ENCODE measurements at places on chromosomes 1 and 21.

DNA sequence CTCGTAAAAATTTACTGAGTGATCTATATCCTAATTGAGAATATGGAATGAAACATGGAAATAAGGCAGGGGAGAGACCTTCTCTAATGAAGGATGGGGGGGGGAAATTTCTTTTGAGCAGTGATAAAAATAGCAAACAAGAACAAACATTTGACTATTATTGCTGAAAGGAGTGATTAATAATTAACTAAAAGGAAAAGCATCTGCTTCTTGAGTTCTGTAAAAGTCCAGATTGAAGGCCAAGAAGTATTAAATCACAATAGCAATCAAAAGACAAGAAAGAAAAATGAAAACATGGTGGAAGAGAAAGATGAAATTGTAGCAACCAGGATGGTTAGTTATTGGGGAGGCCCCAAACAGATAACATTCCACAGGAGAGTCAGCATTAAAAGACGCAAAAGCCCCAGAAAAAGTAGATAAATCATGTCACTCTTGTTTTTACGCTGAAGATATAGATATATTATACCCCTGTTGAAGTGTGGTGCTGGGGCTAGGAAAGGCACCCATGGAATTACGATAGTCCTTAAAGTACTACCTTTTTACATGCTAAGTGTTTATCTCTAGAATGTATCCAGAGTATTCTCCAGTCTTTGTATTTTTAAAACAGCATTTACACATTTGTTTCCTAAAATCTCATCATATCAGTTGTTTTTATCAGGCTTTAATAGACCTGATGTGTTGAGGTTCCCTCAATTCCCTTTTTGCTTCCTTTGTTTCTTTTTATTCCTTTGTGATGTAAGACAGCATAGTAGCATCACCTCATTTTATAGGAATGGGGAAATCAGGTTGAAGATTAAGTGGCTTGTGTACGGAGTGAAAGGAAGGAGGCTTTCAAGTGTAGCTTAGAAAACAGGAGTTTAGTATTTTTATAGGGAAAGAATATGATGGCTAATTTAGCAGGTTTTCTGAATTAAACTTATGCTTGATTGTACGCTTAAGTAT is 28.9 kb downstream of the DISP1 start:
- no peak for DNase-seq

DNA sequence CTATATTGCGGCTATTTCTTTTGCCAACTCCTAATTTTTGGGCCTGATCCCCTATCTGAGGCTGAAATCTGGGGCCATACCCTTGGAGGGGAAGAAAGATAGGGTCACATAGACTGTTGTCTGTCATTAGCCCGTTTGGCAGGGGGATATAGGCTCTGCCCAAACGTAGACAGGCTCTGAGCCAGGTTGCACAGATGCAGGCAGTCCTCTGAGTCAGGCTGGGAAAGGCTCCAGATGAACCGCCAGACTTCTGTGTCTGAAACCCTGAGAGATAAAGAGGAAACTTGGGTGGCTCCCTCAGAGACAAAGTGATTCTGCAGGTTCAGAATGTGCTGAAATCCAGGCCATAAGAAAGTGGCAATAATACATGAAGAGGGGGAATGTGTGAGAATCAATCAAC is 4.0 kb upstream of the CAP1 start:
- DNase-seq: no peak

GRCh38 chr1:170296642-170297041 is 150.9 kb downstream of the NTMT2 start:
- no peak for DNase-seq

DNA sequence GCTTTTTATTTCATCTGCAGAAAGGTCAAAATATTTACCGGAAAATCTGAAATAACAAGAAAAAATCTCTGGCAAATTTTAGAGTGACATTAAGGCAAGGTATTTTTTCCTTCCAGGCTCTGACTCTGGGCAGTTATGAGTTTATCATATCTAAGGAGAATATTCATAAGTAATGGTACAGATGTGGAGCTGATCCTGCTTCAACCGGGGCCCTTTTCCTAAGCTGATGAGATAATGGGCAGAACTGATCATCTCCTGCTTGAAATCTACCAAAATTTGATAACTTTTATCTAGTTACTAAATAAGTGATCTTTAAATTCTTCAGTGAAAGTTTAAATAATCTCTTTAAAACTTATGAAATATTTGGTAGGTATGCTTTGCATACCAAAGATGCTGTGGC is 211.6 kb downstream of the COL11A1 start:
- DNase-seq: no peak

GRCh38 chr1:207032528-207033017 is at the start of gene C1orf116:
TSS of gene C1orf116 (minus strand) at chr1:207032756. CDS start at chr1:207027598, 5,158 bp downstream.
- DNase-seq: no peak

- DNase-seq: no peak
These were observed 128.2 kb downstream of the RYR2 start for GRCh38 chr1:237170149-237170548.

DNA sequence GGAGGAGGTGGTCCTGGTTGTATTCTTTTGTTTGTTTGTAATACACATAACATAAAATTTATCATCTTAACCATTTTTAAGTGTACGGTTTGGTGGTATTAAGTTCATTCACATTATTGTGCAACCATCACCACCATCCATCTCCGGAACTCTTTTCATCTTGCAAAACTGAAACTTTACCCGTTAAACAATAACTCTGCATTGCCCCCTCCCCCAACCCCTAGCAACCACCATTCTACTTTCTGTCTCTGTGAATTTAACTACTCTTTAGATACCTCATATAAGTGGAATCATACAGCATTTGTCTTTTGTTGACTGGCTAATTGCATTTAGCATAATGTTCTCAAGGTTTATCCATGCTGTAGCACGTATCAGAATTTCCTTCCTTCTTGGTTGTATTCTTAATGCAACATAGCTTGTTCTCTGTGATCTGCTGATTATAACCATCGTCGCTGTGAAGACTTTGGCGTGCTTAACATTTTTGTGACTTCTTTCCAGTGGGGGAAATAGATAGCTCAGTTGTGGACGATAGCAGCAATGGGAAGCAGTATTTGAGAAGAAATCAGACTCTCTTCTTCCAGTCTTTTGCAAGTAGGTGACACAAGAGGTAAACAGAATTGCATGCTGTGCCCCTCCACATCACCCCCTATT is 117.5 kb upstream of the HOOK1 start:
- no peak for DNase-seq

GRCh38 chr1:32719681-32720275 is 17.2 kb upstream of the SYNC start:
- no peak for DNase-seq
